ENCODE measurements at places on chromosomes 7 and 10. TPM values are rescaled to one million over a fixed set of nuclear protein-coding genes. Genes with fewer than 3 reads are reported as not detected.

Gene TMEM213
- not detected for total RNA-seq

Gene ADCY1
- not detected for total RNA-seq

Gene ACTR3C
- total RNA-seq, result not detected

Gene PDIA4
- total RNA-seq, result 192 TPM

Gene ITPRID1
- not detected for total RNA-seq

Gene SEM1
- 43.4 TPM for total RNA-seq

Gene GPR26
- not detected for total RNA-seq
